Umbilical cord (tissue), 2 donors: ENCODE measurements at places on chromosomes 7 and 10.
A peak's percentile ranks its signal among the peaks of the same experiment; 100 is the strongest.

DNA sequence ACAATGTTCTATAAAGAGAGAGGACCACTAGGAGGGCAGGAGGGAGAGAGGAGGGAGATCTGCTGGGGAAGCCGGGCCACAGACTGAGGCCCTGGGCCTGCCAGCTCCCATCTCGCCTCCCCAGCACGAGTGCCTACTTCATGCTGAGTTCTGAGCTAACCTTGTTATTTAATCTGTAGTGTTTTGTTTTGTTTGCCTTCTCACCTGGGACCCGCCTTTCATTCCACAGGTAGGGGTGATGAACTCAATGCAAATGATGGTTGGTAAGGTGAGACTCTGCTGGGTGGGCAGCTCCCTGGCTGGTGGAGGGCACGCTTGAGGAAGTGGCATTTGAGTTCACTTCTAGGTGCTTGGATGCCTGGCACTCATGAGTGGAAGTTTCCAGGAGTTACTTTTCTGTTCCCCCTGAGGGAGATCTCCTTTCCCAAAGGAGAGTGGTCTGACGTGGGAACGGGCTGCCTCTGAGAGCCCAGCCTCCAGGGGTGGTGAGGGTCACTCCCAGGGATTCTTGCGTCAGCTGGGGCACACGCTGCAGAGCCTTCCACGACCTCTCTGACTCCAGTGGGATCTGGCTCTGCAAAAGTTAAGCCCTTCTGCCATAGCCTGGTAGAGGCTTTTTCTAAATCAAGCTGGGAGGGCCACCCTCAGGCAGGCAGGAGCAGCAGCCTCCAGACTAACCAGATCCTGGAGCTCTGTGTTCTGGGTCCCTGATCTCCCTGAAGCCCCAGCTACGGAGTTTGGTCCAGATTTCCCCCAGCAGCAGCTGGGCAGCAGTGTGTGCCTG is 22.4 kb downstream of the UBTD1 start:
- no peak for DNase-seq

GRCh38 chr10:29555746-29556481 is 78.9 kb downstream of the SVIL start:
- DNase-seq: no peak

DNA sequence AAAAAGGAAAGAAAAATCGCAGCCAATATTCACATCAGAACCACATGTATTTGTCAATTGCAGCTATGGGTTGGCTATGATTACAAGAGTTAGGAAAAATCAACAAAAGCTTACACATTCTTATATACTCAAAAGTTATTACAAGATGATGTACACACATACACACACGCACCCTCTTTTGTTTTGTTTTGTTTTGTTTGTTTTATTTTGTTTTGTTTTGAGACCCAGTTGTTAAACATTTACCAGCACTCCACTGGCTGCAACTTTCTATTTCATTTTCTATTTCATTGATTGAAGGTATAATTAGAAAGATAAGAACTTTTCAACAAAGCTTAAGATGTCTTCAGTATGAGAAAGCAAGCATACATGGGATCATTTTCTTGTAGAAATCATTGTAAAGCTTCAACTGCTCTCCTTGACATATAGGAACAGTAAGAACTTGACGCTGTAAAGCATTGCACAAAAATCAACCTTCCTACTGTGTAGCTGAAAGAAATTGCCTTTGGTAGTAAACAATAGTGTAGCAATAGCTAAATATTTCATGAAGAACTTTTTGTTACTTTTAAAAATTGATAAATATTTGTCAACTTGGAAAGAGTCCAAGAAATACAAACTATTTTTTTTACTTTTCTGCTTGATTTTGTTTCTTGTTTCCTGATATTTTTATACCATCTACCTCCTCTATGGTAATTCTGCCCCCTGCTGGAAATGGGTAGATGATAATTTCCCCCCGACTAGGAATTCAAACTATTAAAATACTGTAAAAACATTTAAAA is 205.9 kb downstream of the MBL2 start:
- peak; percentile 60 for DNase-seq

- no peak for DNase-seq
These were observed 5.6 kb downstream of the CCSER2 start for GRCh38 chr10:84333864-84334451.

GRCh38 chr10:44309939-44310761 is 74.7 kb downstream of the CXCL12 start:
- DNase-seq: no peak

- no peak for DNase-seq
These were observed 114.7 kb downstream of the CHN2 start for GRCh38 chr7:29309041-29309854.

DNA sequence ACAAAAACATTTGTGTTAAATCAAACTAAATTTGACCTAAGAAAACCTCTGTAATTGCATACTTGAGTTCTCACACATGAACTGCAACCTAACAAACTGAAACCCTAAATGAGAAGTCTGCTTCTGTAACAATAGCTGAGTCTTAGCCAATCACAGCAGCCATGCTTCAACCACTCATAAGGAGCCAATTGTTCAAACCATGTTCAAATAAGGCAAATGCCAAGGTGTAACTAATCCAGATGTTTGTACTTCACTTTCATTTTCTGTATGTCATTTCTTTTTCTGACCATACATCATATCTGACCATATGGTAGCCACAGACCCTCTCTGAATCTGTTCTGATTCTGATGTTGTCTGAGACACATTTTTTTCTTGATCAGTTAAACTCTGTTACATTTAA is 47.5 kb upstream of the ANTXRL start:
- DNase-seq: no peak

DNA sequence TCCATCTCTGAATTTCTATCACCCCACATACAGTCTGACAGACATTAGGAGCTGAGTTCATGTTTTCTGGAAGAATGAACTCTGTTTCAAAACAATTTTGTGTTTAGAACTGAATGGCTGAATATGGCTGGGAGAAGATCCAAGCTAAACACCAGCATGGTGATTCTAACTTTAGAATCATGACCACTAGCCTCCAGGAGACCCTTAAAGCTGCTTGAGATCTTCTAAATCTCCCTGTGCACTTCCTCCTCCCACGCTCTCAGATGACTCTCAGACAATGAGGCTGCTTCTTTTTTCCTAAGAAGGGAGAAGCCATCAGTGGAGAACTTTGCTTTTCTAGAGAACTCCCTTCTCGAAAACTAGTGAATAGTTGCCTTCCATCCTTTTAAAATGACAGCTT is 711.2 kb downstream of the GRID1 start:
- DNase-seq: peak; percentile 44

GRCh38 chr7:39587393-39587792 is 21.2 kb downstream of the YAE1 start:
- no peak for DNase-seq

DNA sequence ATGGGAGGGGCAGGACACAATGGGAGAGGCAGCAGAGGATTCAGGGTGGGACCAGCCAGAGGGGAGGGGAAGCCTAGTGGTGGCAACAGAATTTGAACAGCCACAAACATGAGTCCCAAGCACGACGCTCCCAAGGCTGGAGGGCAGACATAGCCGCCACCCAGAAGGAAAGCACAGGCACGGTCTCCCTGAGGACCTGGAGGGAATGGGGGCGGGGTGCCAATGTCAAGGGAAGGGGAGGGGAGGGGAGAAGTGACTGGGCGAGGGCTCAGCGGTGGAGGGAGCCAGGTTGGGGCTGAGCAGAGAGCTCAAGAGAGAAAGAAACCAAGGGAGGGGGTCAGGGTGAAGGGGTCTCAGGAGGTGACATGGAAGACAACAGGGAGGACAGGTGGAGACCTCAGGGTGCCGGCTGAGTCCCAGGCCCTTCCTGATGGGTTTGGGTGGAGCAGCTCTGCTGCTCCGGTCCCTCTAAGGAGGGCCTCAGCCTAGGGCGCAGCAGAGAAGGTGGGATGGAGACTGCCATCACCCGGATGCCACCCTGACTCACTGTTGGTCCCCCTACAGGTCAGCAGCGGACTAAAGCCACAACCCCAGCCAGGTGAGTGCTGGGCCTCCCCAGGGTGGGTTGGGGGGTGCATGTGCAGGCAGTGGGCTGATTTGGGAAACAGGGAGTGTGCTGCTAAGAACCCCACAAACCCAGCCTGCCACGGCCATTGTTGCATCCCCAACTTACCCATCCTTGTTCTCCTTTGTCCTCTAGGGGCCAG is 24.2 kb downstream of the PILRA start:
- DNase-seq: no peak

- no peak for DNase-seq
These were observed 201.3 kb downstream of the FANK1 start for GRCh38 chr10:126097558-126098225.

DNA sequence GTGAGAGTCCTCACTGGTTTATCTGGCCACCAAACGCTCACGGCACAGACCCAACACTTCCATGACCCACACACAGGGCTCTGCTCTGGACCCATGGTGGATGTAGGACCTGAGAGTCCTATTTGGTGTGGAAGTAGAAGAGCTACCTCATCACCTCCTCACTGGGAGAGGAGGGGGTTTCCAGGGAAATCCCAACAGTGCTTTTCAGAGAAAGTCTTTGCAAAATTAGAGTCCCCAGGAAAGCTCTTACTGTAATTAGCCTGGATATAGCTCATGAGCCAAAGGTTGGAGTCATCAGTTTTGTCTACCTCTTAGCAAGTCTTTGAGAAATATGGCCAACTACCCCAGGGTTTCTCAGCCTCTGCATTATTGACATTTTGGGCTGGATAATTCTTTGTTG is 34.7 kb upstream of the TARP start:
- DNase-seq: no peak

GRCh38 chr10:48271047-48271730 is 3.3 kb downstream of the FRMPD2 start:
- peak; percentile 14 for DNase-seq

- no peak for DNase-seq
These were observed 41.5 kb upstream of the PIK3CG start for GRCh38 chr7:106823631-106824030.

GRCh38 chr10:86711513-86712316 is 43.4 kb downstream of the LDB3 start:
- peak; percentile 61 for DNase-seq

DNA sequence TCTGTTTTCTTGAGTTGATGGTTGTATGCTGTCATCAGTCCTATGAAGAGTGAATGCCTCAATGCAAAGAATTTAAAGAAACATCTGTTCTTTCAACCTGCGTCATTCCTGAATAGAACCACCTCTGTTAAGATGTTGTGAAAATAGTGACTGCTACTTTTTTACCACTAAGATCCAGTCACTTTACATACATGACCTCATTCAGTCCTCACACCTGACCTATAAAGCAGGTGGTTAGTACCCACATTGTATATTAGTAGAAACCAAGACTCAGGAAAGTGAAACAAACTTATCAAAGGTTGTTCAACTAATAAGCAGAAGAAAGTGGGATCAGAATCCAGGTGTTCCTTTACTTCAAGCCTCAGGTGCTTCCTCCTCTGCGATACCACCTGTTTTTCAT is 64.8 kb downstream of the ITGB8 start:
- no peak for DNase-seq

GRCh38 chr7:50396856-50397255 is 53.3 kb downstream of the FIGNL1 start:
- no peak for DNase-seq

DNA sequence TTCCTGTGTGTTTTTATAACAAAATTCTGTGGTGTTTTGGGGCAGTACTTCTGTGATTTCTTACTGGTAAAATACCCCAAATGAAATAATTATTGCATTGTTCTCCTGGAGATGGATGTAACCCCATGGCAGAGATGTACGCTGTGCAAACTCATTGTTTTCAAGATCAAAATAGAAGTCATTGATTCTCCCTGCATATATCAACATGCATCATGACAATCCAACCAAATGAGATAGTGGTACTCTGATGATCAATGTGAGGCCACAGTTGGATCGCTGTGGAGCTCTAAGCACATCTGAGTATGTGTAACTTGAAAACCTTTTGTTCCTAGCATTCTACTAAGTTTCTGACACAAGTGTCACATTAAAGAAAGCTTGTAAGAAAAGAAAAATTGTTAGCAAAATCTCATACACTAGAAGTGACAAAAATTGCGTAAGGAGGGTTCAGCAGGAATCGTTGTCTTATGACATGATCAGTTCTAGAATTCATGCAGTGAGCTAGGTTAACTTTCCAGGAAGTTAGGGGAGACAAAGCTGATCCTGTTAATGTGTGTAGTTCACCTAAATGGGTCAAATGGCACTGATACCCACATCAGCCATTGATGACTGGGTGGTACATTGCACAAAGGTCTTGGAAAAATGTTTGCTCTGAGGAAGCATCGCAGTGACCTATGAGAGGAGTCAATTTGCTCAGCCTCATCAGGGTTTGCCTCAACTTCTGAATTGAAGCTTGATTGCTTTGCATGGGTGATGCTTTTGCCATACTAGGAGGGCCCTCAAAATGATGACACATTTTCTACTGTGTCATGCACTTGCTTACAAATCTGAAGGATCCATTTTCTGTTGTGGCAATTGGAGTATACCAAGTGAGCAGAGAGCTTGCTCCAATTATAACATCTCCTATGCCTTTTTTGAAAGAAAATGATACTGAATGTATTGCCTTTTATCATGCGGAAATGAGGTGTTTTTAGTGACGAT is 145.1 kb downstream of the PLXDC2 start:
- no peak for DNase-seq

- DNase-seq: no peak
These were observed 83.9 kb downstream of the PIP4K2A start for GRCh38 chr10:22630234-22631174.

GRCh38 chr10:28842321-28842720 is 165.0 kb downstream of the BAMBI start:
- DNase-seq: peak; percentile 78

- DNase-seq: no peak
These were observed 1.3 kb upstream of the CPA1 start for GRCh38 chr7:130379019-130379418.

GRCh38 chr7:78760620-78761355 is 692.7 kb downstream of the MAGI2 start:
- DNase-seq: no peak

GRCh38 chr7:148609045-148609725 is 18.6 kb downstream of the C7orf33 start:
- peak; percentile 35 for DNase-seq

GRCh38 chr7:109616551-109617069 is 1046.9 kb downstream of the DNAJB9 start:
- DNase-seq: no peak

DNA sequence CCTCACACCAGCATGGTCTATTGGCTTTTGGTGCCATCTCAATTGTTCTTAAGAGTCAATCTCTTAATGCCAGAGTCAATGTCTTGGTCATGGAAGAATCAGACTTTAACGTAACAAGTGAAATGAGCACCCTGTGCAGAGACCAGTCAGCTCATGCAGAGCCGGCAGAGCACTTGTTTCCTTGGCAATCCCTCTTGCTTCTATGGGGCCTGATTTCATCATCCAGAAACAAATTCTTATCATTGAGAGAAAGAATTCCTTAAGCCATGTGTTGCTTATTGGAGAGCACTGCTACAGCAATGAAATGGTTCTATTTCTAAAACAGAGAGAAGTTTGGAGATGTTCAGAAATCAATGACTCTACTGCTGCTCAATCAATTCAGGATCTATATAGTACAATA is 212.8 kb downstream of the IPMK start:
- no peak for DNase-seq

GRCh38 chr7:128881458-128882125 is 18.9 kb downstream of the ATP6V1F start:
- DNase-seq: no peak

GRCh38 chr10:58153751-58154150 is 113.9 kb downstream of the IPMK start:
- no peak for DNase-seq
